Activated T-helper 17 cell treated with anti-CD3 and anti-CD28 coated beads, Interleukin-2, amount 50 U/mL, for 72 hours (primary cell): ENCODE measurements at places on chromosomes 2 and 18. TPM values are rescaled to one million over a fixed set of nuclear protein-coding genes. Genes with fewer than 3 reads are reported as not detected.

DNA sequence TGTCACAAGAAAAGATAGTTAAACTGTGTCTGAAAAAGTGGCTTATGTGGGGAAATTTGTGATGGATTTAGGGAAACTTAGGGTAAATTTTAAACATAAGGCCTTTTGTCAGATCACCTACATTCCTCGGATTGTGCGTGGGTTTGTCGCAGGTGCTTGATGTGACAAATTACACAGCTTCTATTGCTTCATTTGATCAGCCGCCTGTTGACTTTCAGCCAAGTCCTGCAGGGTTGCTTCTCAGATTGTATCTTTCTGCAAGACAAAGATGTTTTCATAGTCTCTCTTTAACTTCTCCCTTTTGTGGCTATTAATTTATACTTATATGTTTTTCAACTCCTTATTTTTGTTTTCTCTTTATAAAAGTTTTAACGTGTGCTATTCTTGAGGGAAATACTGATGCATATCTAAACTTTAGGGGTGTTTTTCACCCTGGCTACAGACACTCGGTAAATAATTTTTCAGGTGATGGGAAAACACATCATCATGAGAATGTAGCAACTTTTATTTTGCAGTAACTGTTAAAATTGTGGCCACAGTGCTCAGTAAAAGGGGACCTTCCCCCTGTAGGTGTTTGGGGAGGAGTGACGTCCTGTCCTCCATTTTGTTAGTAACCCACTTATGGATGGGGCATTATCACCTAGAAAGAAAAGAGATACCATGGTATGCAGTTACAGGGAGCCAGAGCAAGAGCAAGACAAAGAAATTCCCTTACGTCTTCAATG is 31.4 kb downstream of the GALM start:
- peak; percentile 63 for ATAC-seq

Gene MAPK4
- total RNA-seq: not detected

- ATAC-seq: no peak
These were observed 48.4 kb downstream of the MAP2 start for GRCh38 chr2:209472112-209472832.

DNA sequence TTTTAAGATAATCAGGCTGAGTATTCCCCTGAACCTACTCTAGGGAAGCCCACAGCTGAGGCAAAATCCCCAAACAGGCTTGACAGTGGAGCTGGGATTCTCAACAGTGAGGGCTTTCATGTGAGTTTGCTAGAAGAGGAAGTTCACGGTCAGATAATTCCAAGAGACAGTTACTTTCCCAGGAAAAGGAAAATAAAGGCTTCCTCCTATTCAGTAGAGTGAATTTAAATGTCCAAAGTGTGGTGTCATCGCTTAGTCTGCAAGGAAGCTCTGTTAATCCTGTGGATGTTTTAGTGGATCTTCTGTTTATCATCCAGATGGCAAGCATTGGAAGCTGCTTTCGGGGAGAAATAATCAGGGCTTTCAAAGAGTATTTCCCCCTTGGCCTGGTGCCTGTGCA is 119.8 kb downstream of the RPIA start:
- ATAC-seq: no peak

Gene ERMN
- total RNA-seq: 1.6 TPM

GRCh38 chr2:11833601-11834000 is 87.2 kb downstream of the LPIN1 start:
- ATAC-seq: no peak

- no peak for ATAC-seq
These were observed 122.2 kb upstream of the ARHGAP28 start for GRCh38 chr18:6607343-6607742.

DNA sequence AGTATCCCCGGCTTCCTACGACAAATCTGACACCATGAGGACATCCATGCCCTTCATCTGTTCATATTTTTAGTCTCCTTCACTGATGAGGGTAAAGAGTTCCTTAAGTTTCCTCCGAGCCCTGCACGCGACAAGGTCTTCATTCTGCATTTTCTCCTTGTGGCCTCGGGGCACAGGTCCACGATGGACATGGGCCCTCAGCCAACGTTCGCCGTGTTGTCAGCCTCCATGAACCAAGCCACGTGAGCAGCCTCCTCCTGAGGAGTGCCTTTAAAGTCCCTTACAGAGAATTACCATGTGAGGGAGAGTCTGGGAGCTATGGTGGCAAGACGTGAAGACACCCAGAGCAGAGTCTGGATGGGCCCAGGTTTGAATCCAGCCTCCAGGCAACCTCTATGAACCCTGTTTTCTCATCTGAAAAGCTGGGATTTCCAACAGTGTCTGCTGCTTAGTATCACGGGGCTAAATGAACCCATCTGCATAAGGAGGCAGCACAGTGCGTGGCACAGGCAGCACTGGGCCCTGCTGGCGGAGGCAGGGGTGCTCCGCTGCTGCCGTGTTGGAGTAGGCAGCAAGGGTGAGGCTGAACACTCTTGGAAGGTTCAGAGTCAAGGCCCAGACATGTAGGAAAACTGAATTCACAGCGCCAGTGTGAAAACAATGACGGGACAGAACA is 54.1 kb downstream of the EIPR1 start:
- ATAC-seq: no peak

Gene NPHP1
- total RNA-seq: 1.5 TPM

DNA sequence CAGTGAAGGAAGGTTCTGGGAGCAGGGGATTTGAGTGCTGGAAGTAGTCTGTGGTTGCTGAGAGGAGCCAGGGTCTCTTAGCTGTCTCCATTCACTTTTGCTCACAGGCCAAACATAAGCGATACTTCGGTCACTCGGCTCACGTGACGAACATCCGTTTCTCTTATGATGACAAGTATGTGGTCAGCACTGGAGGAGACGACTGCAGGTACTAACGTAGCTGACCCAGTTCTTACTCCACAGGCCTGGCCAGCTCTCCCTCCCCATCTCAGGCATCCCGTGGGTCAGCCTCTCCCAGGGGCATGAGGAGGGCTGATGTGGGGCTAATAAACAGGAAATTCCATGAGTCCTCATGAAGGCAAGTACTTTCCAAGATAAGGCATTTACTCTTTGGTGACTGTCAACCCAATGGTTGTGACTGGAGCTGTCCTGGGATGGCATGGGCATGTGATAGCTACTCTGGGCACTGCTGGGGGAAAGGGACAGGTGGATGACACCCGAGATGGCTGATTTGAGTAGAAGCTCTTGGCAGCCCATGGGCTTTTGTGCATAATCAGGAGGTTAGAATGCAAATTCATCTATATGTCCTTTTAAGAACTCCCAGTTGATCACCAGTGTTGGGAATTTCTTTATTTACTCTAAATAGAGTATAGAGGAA is 81.6 kb downstream of the RTN4 start:
- no peak for ATAC-seq

Gene VAMP5
- total RNA-seq: 51.2 TPM

Gene CXCR1
- not detected for total RNA-seq

Gene LAMA3
- 0.11 TPM for total RNA-seq

GRCh38 chr2:219658196-219658846 is 30.9 kb downstream of the SLC4A3 start:
- ATAC-seq: no peak

GRCh38 chr2:116513991-116514390 is 1300.5 kb upstream of the DDX18 start:
- no peak for ATAC-seq

Gene ZBTB7C
- 0.04 TPM for total RNA-seq

DNA sequence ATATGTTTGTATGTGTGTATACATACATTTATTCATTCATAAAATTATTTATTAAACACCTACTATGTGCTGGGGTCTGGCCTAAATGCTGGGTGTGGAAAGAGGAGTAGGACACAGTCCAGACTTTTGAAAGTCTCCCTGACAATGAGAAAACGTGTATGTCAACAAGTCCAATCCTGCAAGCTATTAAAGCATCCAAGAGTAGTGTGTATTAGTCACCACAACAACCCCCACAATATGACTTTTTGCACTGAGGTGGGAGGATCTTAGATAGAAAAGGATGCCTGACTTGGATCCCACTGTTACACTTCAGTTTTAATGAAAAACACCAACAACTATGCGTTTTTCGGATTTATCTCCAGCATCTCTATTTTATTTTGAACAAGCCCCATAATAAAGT is 446.4 kb downstream of the EPHA4 start:
- ATAC-seq: no peak

DNA sequence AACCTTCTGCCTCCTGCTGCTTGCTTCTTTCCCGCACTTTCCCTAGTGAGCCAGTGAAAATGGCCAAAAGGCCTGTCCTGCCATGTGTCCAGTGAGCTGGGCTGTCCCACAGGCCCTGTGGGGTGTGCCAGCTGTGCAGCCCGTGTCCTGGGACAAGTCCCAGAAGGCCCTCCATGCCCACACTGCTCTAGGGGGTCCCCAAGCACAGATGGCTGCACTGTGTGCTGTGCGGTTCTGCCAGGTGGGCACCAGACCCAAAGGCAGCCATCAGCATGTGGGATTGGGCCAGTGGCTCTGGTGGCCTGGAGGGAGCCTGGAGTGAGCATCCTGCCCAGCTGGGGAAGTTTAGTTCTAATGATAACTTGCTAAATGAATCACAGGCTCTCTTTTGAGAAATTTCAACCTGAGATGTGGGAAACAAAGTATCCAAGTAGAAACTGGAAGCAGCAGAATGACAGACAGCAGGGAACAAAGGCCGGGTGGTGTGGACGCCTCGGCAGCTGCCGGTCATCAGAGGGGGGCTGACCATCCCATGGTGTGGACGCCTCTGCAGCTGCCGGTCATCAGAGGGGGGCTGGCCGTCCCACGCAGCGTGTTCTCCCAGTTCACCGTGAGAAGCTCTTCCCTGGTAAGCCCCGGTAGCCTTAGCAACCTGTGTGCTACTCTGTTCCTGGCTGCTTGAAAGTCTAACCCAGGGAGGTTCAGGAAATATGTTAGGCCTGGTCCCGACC is 9.9 kb upstream of the CNDP2 start:
- ATAC-seq: no peak

DNA sequence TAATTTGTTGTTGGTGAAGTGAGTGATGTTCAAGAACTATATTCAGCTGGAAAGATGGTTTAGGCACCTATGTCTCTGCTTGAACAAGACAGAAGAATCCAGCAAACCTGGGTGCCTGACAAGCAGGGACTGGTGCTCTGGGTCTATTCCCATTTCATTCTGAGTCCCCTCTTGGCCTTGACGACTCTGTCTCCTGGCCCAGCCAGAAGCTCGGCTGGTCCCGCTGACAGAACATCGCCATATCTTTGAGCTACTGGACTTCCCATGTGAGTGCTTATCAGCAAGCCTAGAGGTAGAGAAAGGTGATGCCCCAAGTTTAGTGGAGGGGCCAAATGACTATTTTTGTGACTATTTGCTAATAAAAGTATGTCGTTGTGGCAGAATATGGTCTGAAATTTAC is 48.2 kb downstream of the SDC1 start:
- ATAC-seq: no peak

- no peak for ATAC-seq
These were observed 15.5 kb downstream of the CACNB4 start for GRCh38 chr2:152083202-152083875.

Gene LOXL3
- 4.4 TPM for total RNA-seq

Gene MOGAT1
- not detected for total RNA-seq

DNA sequence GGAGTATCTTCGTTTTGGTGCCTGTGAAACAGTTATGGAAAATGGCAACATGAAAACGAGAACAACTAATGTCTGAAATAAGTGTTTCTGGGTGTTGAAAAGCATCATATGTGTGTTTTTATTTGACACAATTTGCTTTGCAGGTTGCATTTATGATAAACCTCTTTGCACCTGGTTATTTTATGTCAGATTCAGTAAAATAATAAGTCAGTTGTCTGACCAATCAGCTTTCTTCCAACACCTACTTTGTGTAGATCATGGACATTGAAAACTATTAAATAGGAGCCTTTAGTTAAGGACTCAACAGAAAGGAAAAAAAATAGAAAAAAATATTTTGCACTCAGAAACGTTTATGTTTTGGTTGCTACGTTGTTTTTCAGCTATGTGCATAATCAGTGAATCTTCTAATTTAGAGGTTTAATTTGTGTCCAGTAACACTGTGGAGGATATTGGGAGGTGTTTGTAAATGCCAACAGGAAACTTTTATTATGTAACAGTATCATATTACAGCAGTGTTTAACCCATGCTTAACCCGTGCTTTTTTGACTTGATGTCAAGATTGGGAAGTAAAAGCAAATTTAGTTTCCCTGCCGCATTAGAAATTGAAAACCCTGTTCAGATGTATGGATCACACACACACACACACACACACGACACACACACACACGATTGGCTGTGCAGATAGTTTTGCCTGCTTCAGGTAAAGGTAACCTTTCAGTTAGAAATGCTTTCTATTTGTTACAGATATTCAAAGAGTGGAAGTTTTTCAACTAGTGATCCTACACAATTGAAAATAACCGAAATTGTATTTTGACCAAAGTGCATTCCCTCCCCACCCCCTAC is 2.6 kb downstream of the PKP4 start:
- no peak for ATAC-seq

DNA sequence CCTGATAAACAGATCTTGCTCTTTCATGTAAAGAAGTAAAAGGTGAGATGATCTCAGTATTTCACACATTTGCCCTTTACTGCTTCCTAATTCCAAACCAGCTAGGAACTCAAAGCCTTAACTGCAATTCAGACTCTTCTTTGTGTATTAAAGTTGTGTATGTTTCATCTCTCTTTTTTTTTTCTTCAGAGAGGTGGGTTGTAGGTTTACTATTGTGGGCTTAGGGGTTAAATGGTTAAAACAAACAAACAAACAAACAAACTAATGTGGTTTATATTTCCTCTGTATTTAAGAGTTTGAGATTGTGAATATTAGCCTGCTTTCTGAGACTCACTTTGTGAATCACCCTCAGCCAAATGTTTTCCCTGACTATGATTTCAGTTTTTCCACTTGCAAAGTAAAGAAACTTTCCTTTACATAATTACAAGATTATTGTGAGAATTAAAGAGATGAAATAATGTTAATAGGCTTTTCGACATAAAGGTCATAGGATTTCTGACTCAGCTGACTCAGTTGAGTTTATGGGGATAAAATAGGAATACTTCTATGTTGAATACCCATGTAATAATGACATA is 2.8 kb downstream of the GULP1 start:
- ATAC-seq: no peak

Gene OR6B2
- not detected for total RNA-seq

GRCh38 chr2:64742678-64743077 is 89.0 kb upstream of the SERTAD2 start:
- ATAC-seq: no peak

DNA sequence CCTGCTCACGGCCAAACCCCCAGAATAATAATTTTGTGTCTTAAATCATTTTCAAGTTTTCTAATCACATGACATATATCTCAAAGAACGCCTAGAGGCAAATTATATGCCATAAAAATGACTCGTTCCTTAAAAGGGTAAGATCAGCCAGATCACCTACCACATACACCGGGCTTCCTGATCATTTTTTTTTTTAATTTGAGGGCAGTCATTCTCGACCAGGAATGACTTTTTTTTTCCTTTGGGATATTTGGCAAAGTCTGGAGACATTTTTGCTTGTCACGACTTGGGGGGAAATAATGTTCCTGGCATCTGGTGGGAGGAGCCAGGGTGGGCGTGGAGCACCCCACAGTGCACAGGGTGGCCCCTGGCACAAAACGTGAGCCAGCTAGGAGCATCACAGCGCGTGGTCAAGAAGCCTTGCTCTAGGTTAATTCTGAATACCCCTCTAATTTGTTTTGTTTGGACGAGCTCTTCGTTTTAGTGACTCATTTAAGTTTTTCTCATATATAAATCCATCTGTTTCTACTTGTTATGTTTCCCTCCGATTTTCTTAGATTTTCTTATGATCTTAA is 94.9 kb downstream of the TWIST2 start:
- no peak for ATAC-seq

Gene ACKR3
- 0.86 TPM for total RNA-seq

GRCh38 chr2:201880993-201881611 is 74.8 kb downstream of the CDK15 start:
- no peak for ATAC-seq
